ENCODE measurements at places on chromosomes 7 and 10. TPM values are rescaled to one million over a fixed set of nuclear protein-coding genes. Genes with fewer than 3 reads are reported as not detected.

GRCh38 chr7:16916105-16916639 is 34.4 kb upstream of the AGR3 start:
- no peaks in the 10 kb centered on the region for H3K27me3 ChIP-seq
- H3K27ac ChIP-seq: peak overlapping the region; percentile 63
- no peak for DNase-seq

DNA sequence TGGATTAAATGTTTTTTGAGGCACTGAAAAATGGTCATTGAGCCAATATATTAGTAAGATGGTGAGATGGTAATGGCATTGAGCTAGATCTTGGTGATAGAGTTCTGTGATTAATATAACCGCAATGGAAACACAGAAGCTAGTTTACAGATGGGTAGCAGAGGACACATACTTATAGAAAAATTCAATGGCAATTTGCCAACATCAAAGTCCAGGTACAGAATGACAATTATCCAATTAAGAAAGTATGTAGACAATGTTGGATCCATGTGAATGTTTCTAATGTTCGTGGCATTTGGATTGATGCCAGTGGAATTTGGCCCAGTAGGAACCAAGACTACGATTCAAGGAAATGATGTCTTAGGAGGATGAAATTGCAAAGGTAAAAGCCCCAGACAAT is 187.8 kb downstream of the GNAT3 start:
- H3K36me3 ChIP-seq: no peaks in the 10 kb centered on the region
- H3K4me1 ChIP-seq: no peaks in the 10 kb centered on the region
- no peak overlapping the region for H3K4me3 ChIP-seq
- H3K27me3 ChIP-seq: no peaks in the 10 kb centered on the region
- H3K27ac ChIP-seq: no peak overlapping the region

DNA sequence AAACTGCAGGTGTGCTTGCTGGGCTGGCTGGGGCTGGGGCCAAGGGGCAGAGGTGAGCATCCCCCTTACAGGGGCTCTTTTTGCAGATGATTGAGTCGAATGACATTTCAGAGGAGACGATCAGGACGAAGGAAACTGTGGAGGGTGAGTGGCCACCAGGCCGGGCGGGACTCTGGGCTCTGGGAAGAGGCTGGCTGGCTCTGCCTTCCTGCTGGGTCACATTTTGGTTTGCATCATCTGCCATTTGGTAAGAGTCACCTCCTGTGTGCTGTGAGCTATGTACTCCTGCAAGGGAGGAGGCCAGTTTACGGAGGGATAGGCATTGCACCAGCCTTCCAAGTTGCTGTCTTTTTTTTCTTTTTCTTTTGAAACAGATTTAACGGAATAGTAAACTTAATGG is 73.0 kb upstream of the GTF2IRD1 start:
- H3K27ac ChIP-seq: no peak overlapping the region
- H3K36me3 ChIP-seq: peaks cover 5% of the 10 kb centered on the region
- no peak overlapping the region for H3K4me3 ChIP-seq
- DNase-seq: no peak
- peaks cover 4% of the 10 kb centered on the region for H3K4me1 ChIP-seq

- H3K4me3 ChIP-seq: no peak overlapping the region
- H3K27ac ChIP-seq: no peak overlapping the region
- peaks cover 7% of the 10 kb centered on the region for H3K36me3 ChIP-seq
- H3K27me3 ChIP-seq: no peaks in the 10 kb centered on the region
- no peak for DNase-seq
Observed at GRCh38 chr10:113066561-113067312, 116.7 kb downstream of the TCF7L2 start.

DNA sequence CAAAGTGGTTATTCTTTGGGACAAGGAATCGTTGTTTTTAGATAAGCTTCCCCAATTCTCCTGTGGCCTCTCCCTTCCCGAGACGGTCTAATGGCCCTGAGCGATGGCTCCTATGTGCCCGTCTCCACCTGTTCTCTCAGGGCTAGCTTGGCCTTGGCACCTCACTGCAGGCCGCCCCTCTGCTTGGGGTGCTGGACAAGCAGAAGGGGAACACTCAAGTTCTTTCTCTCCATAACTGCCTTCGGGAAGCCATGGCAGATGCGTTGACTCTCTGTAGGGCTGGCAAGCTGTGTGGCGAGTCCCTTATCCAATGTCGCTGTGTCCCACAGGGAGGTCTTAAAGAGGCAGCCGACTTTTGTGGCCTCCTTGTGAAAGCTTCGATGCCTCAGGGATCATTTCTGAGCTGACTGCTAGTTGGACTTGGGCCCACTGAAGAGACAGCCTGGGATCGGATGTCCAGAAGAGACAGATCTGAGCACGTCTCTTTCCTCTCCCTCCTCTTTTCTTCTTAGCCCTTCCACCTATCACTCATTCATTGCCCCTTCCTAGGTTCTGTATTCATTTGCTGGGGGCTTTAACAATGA is 70.8 kb downstream of the GRK5 start:
- no peak overlapping the region for H3K4me3 ChIP-seq
- H3K27me3 ChIP-seq: no peaks in the 10 kb centered on the region
- peaks cover 20% of the 10 kb centered on the region for H3K4me1 ChIP-seq

DNA sequence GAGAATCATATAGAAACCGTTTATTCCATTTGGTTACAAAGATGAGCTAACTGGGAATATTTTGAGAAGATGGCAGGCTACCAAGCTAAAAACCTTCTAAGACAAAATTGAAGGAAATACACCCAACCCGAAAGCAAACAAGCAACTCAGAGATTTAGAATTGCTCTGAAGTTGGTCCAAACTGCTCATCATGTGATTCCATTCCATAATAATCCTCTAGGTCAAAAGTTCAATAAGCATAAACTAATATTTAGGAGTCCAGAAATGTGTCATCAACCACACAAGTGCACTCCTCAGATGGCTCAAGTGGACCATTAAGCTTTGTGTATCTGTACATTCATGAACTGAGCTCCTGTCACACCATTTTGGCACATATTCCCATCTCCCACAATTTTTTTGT is 28.7 kb downstream of the DGKI start:
- H3K4me3 ChIP-seq: no peak overlapping the region
- no peak for DNase-seq
- no peak overlapping the region for H3K27ac ChIP-seq
- no peaks in the 10 kb centered on the region for H3K36me3 ChIP-seq

- H3K27ac ChIP-seq: no peak overlapping the region
- H3K4me3 ChIP-seq: no peak overlapping the region
- no peak for DNase-seq
- H3K36me3 ChIP-seq: peaks cover 27% of the 10 kb centered on the region
- no peaks in the 10 kb centered on the region for H3K27me3 ChIP-seq
Observed at GRCh38 chr7:98194186-98194585, 17.1 kb upstream of the BHLHA15 start.

Gene CYP2C8
- 2.5 TPM for total RNA-seq
